SJSA1 (cell line): ENCODE measurements at places on chromosomes 7 and 10. TPM values are rescaled to one million over a fixed set of nuclear protein-coding genes. Genes with fewer than 3 reads are reported as not detected.

GRCh38 chr7:1883031-1883761 is 213.1 kb downstream of the ELFN1 start:
- DNase-seq, result peak; percentile 95

GRCh38 chr7:40341836-40342235 is 207.0 kb downstream of the SUGCT start:
- no peak for DNase-seq

DNA sequence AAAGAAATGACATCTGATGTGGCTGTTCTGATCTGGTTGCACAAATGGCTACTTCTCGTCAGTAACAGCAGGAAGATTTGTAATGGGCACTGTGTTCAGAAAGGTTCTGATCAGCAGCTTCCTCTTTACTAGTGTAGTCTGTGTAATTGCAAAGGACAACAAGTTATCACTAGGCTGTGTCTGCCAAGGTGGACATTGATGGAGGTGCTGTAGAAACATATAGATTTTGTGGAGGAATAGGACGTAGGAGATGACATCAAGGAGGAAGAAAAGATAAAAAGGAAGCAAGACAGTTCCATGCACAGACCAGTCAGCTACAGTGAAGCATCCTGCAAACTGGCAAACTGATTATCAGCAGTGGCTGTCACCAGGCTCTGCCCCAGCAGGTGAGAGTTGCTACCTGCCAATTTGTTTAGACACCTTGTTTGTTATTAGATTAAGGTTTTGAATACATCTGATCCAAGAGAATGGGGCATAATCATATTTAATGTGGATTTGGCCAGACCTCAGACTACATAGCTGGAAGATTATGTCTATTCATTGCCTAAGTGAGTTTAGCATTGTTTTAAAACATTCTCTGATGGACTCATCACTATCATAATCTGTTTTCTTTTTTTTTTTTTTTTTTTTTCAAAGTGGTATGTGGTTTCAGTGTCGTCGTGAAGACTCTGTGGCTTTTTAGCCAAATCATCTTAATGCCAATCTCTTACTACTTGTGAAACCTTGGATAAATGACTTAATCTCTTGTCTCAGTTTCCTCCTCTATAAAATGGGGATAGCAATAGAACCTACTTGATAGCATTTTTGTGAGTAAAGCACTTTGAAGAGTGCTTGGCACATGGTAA is 417.9 kb upstream of the LRGUK start:
- no peak for DNase-seq

- no peak for DNase-seq
Measured at GRCh38 chr7:96131525-96131924, 190.4 kb downstream of the SLC25A13 start.

- DNase-seq, result no peak
Measured at GRCh38 chr10:123472606-123473005, 193.5 kb upstream of the GPR26 start.

DNA sequence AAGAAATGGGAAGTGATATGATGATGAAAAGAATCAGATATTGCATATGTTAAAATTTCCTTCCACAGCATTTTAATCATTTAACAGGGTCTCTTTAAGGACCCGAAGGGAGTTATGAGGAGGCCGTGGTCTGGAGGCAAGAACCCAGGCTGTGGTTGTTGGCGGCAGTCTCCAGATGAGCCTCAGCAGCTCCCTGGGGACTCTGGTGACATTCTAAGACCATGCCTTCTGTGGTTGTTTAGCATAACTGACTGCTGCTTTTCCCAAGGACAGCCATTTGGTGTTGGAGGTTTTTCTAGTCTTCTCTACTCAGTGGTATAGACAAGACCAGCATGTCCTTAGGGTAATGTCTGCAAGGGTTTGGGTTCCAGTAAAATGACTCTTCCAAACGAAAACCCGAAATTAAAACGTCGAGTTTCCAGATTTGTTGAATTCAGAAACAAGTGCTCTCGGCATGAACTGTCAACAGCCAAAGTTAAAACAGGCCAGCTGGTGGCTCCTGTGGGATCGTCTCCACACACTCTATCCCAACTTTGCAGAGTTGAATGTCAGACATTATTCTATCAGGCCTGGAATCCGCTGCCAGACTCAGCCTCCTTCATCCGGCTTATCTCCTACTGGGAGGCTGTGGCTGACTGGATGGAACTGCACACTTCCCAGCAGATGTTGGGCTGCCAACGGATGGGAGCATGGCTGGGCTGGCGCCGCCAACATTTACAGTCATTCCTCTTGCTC is 183.1 kb downstream of the TAX1BP1 start:
- no peak for DNase-seq

DNA sequence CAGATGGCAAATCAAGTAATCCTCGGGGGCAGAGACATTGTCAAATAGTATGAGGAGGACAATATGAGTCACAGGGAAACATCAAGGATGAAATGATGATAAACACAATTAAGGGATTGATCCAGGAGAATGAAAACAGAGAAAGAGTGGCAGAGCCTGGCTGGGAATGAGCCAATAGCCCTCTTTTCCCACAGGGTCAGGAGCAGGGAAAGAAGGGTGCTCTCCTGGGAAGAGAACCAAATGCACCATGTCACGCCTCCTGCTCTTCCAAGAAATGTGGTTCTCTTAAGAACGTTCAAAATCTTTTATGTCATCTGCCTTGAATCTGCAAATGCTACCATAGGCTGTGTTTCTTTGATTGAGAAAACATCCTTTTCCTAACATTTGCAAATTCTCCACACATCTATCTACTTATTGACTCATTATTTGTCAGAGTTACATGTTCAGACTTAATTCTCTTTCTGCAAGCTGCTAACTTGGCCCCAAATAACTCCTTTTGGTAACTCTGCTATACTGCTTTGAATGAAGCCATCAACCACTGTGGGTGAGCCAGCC is 50.6 kb downstream of the HIPK2 start:
- no peak for DNase-seq

GRCh38 chr10:104966563-104967297 is 325.6 kb downstream of the SORCS3 start:
- no peak for DNase-seq

DNA sequence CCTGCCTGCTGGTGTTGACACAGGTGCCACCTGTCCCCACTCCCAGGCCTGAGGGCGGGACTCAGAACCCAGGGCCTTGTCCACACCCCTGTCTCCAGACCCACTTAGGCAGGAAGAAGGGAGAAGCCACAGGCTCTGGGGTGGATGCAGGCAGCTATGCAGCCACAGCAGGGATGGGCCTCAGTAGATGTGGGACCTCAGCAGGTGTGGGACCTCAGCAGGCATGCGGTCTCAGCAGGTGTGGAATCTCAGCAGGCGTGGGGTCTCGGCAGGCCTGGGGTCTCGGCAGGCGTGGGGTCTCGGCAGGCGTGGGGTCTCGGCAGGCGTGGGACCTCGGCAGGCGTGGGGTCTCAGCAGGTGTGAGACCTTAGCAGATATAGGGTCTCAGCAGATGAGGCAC is 118.0 kb upstream of the PITRM1 start:
- DNase-seq, result no peak

GRCh38 chr10:28763471-28764170 is 86.3 kb downstream of the BAMBI start:
- DNase-seq, result no peak

- DNase-seq, result no peak
Measured at GRCh38 chr7:7051206-7051877, 131.0 kb upstream of the C1GALT1 start.

GRCh38 chr10:88500656-88501055 is 82.5 kb downstream of the RNLS start:
- DNase-seq, result no peak

- no peak for DNase-seq
Measured at GRCh38 chr10:119306986-119307392, 99.6 kb downstream of the GRK5 start.

The ELN gene
- not detected in 2 replicates for total RNA-seq

The CDK14 gene
- total RNA-seq, result 17.9 and 20.8 TPM in 2 replicates

The GARIN1A gene
- total RNA-seq, result 0.68 TPM in 1 of 2 replicates, not detected in the other

The NPSR1 gene
- total RNA-seq, result not detected in 2 replicates

The USP6NL gene
- total RNA-seq, result 8.1 and 11.5 TPM in 2 replicates

The NYAP1 gene
- 0.63 and 0.87 TPM in 2 replicates for total RNA-seq

The TMEM176B gene
- total RNA-seq, result not detected in 2 replicates
